ENCODE measurements at places on chromosomes 1 and 21.

GRCh38 chr21:16532840-16533239, 803.1 kb downstream of the USP25 start:
- DNase-seq = no peak

DNA sequence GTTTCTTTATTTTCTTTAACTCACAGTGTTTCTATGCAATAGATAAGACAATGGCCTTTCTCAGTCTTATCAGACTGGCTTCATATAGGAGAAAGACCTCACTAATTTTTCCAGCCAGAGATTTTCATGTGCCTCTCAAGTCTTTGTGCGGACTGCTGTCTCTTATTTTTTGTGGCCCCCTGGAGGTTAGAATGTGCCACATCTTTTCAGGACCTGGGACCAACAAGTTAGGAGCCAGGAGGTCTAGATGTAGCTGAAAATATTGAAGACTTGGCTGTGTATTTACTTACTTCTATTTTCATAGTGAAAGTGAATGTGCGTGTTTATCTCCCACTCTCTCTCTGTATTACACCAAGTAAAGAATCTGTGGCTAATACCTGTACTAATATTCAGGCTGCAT, 42.1 kb upstream of the CFHR3 start:
- no peak for DNase-seq

GRCh38 chr1:113388017-113388620, 2.2 kb upstream of the MAGI3 start:
- DNase-seq = no peak

DNA sequence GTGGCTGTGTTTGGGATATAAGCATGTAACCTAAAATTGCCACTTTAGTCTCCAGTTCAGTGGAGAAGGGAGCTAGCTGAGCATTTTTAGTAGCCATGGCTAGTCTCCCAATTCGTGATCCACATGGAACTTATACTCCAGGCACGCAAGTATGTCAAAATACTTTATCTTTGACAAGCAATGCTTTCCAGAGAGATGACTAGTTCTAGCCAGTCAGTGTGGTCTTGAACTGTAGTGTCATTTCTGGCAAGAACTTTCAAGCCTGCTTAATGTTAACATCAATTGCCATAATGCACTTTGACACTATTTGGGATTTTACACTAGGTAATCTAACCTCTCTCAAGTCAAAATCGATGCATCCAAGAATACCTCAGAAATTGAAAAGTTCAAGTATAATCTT, 660.0 kb downstream of the PTPRC start:
- DNase-seq = no peak

DNA sequence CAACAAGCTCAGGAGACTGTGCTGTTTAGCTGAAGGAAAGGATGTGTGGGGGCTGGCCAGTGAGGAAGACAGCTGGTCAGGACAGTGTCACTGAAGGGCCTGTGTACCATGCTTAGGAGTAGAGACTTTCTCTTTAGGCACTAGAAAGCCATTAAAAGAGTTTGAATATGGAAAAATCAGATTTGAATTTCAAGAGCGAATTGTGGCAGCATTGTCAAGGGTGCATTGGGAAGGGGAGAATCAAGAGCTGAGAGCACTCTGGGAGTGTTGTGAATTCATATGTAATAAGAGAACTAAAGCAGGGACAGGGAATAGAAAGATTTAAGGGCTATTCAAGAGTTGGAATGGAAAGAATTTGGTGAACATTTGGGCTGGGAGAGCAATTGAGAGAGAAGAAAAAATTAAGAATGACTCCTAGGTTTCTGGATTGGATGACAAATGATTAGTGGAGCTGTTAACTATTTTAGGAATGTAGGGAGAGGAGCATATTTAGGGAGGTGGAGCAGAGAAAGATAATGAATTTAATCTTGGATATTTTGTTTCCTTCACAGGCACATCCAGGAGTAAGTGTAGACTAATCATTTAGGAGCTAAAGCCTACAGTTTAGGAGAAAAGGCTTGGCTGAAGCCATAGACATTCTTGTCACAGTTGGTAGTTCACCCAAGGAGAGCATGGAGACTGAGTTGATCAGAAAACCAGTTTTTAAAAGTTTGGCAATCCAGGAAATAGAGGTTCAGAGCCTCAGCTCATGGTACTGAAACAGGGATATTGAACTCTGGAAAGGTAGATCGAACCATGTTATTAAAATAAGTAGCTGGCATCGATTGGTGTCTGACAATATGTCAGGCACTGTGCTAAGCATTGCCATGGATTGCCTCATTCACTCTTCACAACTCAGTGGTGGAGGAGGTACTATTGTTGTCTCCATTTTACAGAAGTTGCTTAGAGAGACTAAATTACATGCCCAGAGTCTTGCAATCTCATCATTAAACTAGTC, 23.1 kb upstream of the TOR3A start:
- DNase-seq = no peak

- no peak for DNase-seq
These were observed 21.6 kb upstream of the C1orf159 start for GRCh38 chr1:1137256-1138045.

GRCh38 chr1:84103197-84103992, 40.7 kb upstream of the PRKACB start:
- peak; percentile 55 for DNase-seq

DNA sequence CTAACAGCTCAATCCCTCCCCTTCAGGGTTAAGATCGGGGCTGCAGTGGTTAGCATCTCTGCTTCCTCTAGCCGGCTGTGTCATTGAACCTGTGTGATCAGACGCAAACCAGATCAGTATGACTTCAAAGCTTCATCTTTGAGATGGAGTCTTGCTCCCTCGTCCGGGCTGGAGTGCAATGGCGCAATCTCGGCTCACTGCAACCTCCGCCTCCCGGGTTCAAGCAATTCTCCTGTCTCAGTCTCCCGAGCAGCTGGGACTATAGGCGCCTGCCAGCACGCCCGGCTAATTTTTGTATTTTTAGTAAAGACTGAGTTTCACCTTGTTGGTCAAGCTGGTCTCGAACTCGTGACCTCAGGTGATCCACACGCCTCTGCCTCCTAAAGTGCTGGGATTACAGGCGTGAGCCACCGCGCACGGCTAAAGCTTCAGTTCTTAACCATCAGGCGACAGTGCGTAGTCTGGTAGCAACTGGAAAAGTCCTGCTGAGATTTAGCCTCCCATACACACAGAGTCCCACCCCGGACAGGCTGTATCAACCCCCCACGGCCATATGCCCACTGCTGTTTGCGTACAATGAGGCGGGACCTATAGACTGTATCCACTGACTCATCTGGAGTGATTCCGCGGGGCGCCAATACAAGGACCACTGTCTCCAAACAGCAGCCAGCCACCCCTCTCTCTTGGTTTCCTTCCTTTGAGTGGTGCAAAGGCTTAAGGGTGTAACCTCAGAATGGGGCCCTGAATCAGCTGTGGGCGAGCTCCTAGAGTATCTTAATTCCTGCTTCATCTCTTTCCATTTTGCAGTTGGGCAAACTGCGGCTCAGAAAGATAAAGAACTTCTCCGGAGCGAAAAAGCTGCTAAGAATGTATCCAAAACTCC, 23.3 kb downstream of the CELA3A start:
- DNase-seq = peak; percentile 58

DNA sequence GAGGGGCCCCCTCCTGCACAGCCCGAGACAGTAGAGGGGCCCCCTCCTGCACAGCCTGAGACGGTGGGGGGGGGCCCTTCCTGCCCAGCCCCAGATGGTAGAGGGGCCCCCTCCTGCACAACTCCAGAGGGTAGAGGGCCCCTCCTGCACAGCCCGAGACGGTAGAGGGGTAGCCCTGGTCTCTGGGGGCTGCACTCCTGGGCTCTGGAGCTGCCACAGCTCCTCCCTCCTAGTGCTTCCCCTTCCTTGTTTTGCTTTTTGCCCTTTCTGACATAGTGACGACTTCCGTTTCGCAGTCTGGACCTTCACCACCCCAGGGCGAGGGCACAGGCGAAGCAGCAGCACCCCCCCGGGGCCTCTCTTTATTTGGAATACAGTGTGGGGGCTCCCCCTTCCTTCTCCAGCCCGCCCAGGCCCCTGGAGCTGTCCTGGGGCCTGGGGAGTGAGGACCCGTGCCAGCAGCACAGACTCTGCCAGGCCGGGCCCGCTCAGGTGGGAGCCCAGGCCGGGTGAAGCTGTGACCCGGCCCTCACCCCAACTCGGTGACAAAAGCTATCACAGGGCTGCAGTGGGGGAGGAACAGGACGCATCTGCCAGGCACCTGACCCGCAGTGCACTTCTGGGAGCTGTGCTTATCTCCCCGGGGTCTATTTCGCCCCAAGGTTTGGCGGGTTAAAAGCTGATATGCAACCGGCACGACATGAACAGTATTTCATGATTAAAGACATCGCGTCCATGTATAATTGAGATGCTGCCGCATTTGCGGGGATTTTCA, 1.1 kb upstream of the PRXL2B start:
- peak; percentile 57 for DNase-seq

DNA sequence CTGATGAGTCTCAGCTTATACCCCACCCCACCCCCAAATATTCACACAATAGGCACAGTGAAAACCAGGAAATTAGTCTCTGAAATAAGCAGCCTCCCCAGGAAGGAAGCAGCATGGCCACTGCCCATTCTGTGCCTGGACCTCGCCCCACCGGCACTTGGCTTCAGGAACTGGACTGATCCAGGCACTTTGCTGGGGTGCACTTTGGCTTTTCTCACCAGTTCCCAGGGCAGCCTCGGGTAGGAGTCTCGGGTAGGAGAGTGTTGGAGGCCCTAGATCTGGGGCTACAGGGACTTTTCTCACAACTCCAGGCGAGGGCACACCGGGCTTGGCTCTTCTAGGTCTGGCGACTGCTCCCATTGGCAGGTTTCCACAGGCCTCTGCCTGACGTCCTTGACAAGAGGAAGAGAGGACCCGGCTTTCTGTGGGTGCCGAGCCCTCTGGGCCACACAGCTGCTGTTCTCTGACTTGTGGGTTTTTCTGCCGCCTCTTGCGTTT, 18.7 kb downstream of the ADARB1 start:
- DNase-seq = no peak

GRCh38 chr1:228927946-228928898, 192.9 kb downstream of the RHOU start:
- no peak for DNase-seq

GRCh38 chr1:212379366-212379765, 35.3 kb downstream of the PACC1 start:
- no peak for DNase-seq

DNA sequence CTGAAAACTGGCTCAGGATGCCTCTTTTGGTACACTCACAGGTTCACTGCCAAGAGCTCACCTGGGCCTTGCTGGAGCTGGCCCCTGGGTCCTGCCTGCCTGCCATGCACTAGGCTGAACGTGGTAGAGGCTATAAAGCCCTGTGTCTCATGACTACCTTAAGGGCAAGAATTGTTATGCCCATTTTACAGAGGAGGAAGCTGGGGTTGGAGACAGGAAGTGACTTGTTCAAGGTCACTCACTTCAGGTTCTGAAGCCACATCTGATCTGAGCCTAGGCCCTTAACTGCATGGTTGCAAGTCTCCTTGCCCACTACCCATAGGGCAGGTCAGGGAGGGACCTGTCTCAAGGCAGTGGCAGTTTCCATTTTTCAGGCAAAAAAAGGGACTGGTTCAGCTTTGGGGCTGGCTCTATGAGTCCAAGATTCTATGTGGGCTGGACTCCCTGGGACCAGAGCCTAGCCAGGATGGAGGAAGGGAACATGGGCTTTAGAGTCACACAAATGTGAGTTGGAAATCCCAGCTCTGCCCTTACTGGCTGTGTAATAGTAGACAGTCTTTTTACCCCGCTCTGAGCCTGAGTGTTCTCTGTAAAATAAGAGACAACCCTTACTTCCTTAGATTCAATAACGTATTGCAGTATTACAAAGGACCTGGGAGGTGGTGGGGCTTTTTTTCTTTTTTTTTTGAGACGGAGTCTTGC, 7.8 kb downstream of the STK40 start:
- DNase-seq = no peak

GRCh38 chr1:88998716-88999115, 6.3 kb upstream of the KYAT3 start:
- DNase-seq = no peak

DNA sequence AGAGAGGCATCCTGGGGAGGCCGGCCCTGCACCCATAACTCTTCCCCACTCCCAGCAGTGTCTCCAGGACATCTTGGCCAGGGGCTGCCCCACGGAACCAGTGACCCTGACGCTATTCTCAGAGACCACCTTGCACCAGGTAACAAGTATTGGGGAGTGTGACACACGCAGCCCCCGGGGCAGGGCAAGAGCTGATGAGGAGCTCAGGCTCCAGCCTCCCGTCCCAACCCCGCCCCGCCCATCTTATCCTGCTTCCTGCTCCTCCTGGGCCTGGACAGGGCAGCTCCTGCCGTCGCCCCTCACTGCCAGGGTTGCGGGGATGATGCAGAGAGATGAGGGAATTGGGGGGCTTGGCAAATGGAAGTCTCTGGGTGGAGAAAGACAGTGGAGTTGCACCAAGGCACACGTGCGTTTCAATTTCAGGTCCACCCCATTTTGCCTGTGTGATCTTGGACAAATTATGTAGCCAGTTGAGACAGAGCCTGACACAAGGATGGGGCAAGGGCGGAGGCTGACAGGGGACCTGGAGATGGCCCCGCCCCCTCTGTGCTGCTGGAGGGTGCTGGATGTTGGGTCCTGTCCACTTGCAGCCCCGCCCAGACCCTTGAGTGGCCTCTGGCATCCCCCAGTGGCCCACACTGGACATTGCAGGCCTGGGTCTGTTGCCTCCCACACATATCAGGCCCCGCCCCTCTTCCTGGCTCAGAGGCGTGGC, 10.7 kb downstream of the CLCNKA start:
- peak; percentile 73 for DNase-seq

DNA sequence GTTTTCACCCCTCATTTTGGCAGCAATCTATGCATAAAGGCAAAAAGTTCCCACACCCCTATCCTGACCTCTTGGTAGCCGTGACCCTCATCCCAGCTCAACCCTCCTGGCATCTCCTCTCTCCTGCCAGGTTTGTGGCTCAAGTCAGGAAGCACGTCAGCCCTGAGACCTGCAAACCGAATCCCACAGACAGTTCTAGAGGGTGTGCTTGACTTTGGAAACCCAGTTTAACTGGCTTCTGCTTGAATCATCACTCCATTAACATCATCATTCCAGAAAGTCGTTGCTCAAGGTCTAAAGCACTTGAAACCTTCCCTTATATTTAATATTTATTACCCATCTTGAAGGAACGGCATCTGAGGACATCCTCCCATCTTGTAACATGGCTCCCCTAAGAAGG, 133.4 kb upstream of the ERG start:
- no peak for DNase-seq

GRCh38 chr1:156502894-156503697, 2.5 kb upstream of the MEF2D start:
- peak; percentile 85 for DNase-seq

GRCh38 chr1:198054510-198054909, 102.3 kb upstream of the NEK7 start:
- DNase-seq = no peak

- DNase-seq = no peak
These were observed 39.2 kb upstream of the RUNX1 start for GRCh38 chr21:35088319-35088771.

- DNase-seq = no peak
These were observed 7.5 kb upstream of the PRDX6 start for GRCh38 chr1:173469656-173470055.

GRCh38 chr1:6265151-6265550, 4.3 kb upstream of the GPR153 start:
- DNase-seq = no peak

DNA sequence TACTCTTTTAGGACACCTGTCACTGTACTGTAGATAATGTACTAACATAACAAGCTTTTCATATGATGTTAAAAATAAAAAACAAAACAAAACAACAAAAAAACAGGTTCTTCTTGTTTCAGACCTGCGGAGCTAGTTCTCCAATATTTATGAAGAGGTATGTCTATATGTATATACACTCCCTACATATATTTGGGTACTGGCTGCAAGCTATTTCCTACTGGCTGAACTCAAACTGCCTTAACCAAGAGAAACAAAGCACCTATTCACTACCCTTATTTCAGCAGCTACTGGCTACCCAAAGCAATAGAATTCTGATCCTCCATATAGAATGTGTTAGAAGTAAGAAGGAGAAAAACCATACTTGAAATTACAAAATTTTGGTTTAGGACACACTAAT, 73.5 kb downstream of the ABL2 start:
- DNase-seq = no peak
